ENCODE measurements at places on chromosomes 2 and 18. TPM values are rescaled to one million over a fixed set of nuclear protein-coding genes. Genes with fewer than 3 reads are reported as not detected.

DNA sequence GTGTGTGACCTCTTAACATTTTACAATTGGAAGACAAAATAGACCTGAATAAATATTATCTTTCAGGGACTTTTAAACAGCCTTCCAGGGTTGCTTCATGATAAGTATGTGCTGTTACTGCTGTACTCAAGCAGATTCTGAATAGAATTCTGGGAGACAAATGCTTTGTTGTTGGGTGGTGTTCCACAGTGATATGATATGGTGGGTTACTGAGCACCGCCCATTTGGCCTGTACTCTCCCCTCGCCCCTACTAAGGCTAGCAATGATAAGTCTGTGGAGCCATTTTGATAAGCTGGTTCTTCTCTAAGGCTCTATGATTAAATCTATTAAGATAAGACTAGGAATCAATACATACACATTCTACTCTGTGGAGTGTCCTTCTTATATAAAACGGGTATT, 89.8 kb upstream of the ITGA4 start:
- H3K36me3 ChIP-seq = no peaks in the 10 kb centered on the region
- no peak overlapping the region for H3K4me3 ChIP-seq
- H3K27me3 ChIP-seq = no peaks in the 10 kb centered on the region
- DNase-seq = no peak
- H3K4me1 ChIP-seq = peaks cover 18% of the 10 kb centered on the region
- no peak overlapping the region for H3K27ac ChIP-seq

EN1 gene
- polyA plus RNA-seq = not detected

- H3K4me3 ChIP-seq = no peak overlapping the region
- H3K27ac ChIP-seq = no peak overlapping the region
- no peaks in the 10 kb centered on the region for H3K27me3 ChIP-seq
- peaks cover 5% of the 10 kb centered on the region for H3K4me1 ChIP-seq
- DNase-seq = no peak
- H3K36me3 ChIP-seq = no peaks in the 10 kb centered on the region
Measured at GRCh38 chr18:67273288-67273687, 243.2 kb downstream of the DSEL start.

- peak overlapping the region; percentile 70 for H3K4me3 ChIP-seq
- H3K4me1 ChIP-seq = peaks cover 45% of the 10 kb centered on the region
- H3K27ac ChIP-seq = peak overlapping the region; percentile 95
- H3K36me3 ChIP-seq = no peaks in the 10 kb centered on the region
Measured at GRCh38 chr2:151289972-151290866, 751 bp upstream of the NMI start.

DNA sequence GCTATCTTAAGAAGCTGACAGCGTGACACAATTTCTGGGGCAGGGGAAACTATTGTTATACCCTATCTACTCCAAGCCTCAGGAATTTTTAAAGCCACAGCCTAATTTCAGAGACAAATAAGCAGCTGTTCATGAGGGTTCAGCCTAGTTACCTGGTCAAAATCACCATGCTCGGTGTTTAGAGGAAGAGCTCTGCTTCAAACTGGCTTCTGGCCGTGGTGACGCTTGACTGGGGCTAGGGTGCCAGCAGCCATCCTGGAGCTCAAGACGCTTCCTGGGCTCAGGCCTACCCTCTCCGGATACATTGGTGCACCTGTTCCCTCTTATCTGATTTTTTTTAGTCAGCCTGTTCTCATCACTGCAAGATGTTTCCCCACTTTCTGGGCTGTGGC, 41.7 kb downstream of the FRZB start:
- no peaks in the 10 kb centered on the region for H3K36me3 ChIP-seq
- H3K4me3 ChIP-seq = no peak overlapping the region
- DNase-seq = no peak

DNA sequence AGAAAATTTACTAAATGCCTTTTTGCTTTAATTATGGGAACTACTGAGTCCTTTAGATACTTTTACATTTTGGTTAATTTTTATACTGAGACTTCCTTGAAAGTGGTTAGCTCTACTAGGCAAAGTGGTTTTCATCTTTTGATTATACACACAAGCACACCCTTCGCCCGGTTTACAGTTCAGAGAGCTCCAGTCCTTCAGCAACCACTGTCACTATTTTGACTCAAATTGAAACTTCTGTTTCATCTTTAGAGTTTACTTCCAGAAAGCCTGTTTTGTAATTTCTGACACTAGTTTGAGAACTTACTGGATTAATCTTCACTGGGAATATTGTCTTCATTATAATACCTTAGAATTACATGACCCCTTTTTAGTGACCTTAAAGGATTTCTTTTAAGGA, 140.3 kb upstream of the FOSL2 start:
- H3K4me3 ChIP-seq = no peak overlapping the region
- H3K36me3 ChIP-seq = no peaks in the 10 kb centered on the region
- H3K27me3 ChIP-seq = no peaks in the 10 kb centered on the region
- peaks cover 40% of the 10 kb centered on the region for H3K4me1 ChIP-seq

CREG2 gene
- polyA plus RNA-seq = 0.32 TPM

DNA sequence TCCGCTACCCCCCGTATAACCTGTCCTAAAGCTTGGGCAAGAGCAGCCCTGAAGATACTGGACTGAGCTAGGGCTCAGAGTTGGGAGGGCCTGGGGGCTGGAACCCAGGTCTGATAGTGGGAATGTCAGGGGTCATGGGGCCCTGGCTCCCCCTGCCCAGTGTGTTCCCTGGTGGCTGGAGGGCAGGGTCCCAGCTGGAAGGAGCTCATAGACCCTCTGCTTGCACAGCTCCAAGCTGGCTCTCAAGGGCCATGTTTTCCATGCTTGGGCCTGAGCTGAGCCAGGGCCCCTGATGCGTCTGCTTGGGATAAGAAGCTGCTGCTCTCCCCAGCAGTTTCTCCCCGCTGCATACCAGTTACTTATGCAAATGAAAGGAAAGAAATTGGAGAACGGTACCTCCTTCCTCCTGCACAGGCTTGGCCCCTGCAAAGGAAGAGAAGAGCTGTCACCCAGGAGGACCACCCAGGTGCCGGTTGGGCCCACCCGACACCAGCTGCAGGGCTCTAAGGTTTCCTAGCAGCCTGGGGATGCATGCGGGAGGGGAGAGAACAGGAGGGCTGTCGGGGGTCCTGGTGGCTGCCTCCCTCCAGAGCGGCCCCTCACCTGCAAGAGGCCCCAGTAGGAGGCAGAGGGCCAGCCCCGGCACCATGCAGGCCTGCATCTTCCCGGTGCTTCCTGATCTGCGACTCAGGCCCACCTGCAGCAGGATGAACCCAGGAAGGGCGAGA, 628 bp downstream of the OTOS start:
- DNase-seq = no peak
- H3K4me1 ChIP-seq = peaks cover 16% of the 10 kb centered on the region
- no peaks in the 10 kb centered on the region for H3K36me3 ChIP-seq
- H3K27ac ChIP-seq = no peak overlapping the region

GRCh38 chr18:12796448-12796847, 87.6 kb downstream of the PTPN2 start:
- H3K36me3 ChIP-seq = peaks cover 18% of the 10 kb centered on the region
- no peaks in the 10 kb centered on the region for H3K27me3 ChIP-seq
- no peaks in the 10 kb centered on the region for H3K4me1 ChIP-seq
- no peak overlapping the region for H3K27ac ChIP-seq
- no peak overlapping the region for H3K4me3 ChIP-seq

GALNT13 gene
- polyA plus RNA-seq = not detected

PTPRN gene
- polyA plus RNA-seq = not detected

DNA sequence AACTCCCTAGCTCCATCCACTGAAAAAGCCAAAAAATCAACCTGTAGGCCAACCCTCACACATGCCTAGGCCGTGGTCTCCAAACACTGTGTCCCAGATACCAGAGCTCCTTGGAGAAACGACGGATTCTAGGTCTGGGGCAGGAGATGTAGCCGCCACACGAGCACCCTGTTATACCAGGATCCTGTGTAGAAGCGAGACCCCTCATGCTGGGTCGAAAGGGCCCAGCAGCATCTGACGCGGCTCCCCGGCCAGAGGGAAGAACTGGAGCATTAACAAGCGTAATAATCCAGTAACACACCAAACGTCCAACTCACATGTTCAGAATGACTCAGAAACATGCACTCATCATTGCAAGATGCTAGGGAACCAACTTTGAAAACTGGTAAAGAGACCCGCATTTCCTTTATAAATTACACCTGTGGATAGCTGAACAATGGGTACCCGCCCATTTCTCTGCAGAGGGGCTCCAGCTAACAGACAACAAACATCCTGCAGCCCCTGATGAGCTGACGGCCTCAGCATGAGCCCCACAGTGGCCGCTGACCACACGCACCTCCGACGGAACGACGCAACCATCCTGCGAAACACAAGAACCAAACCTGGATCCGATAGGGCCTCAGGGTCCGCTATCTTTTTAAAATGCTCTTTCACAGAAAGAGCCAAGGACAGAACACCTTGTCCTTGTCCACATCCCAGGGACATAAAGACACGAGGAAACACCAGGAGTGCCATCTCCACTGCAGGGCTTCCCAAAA, 14.2 kb downstream of the SLC66A2 start:
- peaks cover 12% of the 10 kb centered on the region for H3K36me3 ChIP-seq
- H3K27ac ChIP-seq = no peak overlapping the region
- no peaks in the 10 kb centered on the region for H3K4me1 ChIP-seq
- H3K4me3 ChIP-seq = no peak overlapping the region
- DNase-seq = no peak
- H3K27me3 ChIP-seq = no peaks in the 10 kb centered on the region

DNA sequence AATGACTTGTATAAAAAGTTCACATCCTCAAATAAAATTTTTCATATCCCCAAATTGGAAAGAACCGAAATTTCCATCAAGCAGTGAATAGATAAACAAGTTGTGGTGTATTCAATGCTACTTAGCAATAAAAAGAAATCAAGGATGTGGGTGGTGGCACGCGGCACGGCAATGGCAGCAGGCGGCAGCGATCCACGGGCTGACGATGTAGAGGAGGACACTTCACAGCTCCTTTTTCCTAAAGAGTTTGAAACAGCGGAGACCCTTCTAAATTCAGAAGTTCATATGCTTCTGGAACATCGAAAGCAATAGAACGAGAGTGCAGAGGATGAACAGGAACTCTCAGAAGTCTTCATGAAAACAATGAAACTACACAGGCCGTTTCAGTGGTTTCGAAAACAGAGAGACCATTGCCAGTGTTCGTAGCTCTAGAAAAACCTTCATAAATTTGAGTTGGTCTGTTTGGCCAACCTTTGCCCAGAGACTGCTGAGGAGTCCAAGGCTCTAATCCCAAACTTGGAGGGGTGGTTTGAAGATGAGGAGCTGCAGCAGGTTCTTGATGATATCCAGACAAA, 9.8 kb upstream of the IL36A start:
- H3K36me3 ChIP-seq = no peaks in the 10 kb centered on the region
- H3K27ac ChIP-seq = peak overlapping the region; percentile 47
- no peaks in the 10 kb centered on the region for H3K27me3 ChIP-seq
- peaks cover 41% of the 10 kb centered on the region for H3K4me1 ChIP-seq
- DNase-seq = peak; percentile 40
- peak overlapping the region; percentile 21 for H3K4me3 ChIP-seq

Data from CD4-positive, alpha-beta memory T cell (primary cell).